ENCODE measurements at places on chromosomes 4 and X.

DNA sequence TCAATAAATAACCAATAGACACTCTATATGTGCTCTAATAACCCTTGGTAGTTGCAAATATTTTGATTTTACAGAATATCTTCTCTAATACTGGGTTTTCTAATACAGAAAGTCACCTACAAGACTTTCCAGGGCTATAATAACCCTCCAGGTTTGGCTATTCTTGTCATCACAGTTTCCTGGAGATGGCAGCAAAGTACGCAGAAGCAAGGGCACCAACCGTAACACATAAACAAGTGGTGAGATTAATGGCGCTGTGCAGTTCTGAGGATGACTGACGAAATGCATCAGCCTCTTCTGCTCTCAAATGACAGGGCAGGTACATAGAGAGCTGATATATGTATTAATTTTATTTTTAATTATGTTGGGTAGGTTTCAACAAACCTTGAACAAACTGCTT, 122.4 kb downstream of the C4orf33 start:
- peak; percentile 16 for DNase-seq

DNA sequence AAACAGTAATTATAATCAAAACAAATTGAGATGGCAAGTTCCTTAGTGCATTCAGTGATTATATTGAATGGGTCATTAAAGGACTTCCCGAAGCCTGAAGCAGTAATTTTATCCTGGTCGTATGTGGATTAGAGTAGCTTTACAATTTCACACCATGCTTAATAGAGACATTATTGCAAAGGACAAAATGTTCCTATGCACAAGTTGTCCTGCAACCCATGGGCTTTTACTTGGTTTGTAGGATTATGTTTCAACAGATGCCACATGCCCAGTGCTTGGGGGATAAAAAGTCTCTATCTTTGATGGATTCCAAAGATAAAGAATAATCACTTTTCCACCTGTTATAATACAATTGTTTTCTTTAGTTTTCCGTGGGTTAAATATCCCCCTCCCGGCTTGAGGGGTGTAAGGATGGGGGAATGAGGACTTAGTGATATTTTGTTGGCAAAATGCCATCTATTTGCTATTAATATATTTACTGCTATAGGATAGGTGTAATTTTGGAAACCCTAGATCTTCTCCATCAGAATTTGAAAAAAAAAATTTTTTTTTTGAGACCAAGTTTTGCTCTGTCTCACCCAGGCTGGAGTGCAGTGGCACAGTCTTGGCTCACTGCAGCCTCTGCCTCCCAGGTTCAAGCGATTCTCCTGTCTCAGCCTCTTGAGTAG, 156.5 kb upstream of the ETNPPL start:
- no peak for DNase-seq

DNA sequence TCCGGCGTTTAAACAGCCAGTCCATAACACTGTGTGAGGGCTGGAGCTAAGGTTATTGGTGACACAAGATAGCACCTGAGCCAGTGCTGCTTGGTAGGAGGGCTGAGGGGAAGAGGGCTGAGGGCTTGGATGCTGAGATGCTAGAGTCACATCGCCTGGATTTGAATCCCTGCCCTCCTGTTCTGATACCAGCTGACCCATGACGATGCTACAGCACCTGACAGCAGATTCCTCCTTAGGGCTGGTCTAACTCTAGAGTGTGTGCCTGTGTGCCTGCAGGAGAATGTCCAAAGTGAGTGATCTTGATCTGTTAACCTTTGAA, 102.5 kb downstream of the PTTG2 start:
- no peak for DNase-seq

GRCh38 chrX:103737696-103738095, 27.0 kb downstream of the TMEM31 start:
- DNase-seq: no peak

DNA sequence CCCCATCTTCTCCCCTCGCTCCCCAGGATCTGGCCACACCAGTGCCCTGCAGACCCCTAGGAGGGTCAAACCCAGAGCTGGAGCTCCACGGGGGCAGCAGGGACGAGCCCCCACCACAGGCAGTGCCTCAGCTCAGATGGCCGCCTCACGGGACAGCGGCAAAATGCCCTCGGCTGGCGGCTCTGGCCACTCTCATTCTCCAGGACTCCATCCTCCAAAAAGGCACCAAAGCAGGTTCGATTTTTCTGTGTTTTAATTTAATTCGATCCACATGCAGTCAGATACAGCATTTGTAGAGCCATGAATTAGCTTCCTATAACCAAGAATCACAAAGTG, 8.3 kb downstream of the FAM53A start:
- DNase-seq: no peak

GRCh38 chr4:145861336-145862318, 77.0 kb downstream of the ZNF827 start:
- no peak for DNase-seq

GRCh38 chr4:148961526-148961925, 519.3 kb upstream of the NR3C2 start:
- DNase-seq: no peak

DNA sequence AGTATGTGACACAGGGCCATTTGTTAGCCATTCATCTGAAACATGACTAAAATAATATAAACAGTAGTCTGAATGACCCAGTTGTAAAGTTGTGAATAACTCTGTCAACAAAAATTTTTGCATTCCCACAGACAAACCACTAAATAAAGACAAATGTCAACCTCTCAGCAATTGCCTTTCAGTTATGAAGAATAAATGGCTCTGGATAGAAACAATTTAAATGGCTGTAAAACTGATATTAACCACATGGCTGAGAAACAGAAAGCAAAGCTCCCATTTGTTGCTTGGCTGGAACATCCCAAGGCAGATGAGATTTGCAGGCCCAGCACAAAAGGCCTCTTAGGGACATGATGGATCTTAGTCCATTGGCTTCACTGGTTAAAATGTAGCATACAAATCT, 296.3 kb downstream of the GALNTL6 start:
- DNase-seq: no peak

GRCh38 chr4:167775375-167775774, 317.0 kb upstream of the ANXA10 start:
- DNase-seq: no peak

- DNase-seq: no peak
Measured at GRCh38 chr4:2273657-2274319, 11.9 kb upstream of the MXD4 start.

DNA sequence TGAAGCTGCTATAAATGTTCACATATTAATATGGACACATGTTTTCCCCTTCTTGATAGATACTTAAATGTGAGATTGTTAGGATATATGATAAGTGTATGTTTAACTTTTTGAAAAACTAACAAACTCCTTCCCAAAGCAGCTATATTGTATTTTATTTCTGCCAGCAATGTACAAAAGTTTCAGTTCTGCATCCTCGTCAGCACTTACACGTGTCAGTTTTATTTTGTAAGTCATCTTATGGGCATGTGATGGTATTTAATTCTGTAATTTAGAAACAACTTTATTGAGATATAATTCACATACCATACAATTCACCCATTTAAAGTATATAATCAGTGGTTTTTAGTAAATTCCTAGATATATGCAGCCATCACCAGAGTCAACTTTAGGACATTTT, 31.6 kb downstream of the RAPGEF2 start:
- no peak for DNase-seq

DNA sequence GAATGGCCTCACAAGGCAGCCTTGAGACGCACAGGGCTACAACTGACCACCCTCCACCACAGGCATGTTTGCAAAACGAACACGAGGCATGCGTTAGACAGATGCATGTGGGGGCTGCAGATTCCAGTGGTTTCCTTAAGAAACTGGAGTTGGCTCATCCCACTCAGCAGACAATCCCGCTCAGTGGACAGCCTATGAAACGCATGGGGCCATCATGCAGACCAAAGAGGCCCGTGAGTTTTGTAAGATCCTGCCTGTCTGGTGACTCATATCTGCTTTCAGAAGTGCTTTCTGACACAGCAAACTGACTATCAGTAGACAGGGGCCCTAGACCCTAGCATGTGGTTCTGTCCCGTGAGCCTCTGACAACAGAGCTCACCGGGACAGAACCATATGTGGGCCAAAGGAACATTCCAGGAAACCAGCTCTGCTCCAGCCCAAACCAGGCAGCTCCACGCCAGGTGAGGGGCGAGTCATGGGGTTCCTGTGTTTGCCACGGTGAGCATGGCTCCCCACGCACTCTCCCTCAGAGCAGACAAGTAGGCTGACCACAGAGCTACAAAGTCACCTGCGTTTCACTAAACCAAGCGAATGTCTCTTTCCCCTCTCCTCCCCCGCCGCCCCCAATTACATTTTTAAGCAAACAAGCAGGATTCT, 74.4 kb downstream of the MTMR1 start:
- no peak for DNase-seq

DNA sequence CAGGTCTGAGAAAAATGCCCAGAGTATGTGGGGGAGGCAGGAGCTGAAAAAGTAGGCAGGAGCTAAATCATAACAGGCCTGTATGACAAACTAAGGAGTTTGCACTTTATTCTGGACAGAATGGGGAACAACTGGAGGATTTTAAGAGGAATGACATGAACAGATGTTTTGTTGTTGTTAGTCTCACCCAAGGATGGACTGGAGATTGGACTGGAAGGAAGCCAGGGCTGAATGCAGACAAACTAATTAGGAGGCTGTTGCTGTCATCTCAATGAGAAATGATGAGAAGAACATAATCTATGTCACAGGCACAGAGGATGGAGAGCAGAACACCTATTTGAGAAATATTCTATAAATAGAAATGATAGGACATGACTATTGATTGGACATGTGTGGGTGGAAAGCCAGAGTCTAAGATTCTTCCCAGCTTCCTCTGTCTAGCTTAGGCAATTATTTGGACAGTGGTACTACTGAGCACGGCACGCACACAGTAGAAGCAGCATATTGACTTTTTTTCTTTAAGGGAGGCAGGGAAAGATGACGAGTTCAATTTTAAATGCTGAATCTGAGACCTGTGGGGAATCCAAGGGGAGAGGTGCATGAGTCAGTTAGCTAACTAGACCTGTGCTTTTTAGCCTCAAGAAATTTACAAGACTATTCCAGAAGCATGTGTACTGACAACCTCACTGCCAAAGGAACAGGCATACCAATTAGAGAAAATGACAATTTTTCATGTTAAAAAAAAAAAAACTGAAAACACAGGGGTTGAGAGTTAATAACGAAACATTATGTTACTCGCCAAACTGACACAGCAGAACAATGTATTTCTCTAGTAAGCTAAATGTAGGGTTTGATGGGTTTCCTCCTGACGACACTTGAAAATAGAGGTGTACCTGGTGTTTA, 963 bp upstream of the USO1 start:
- no peak for DNase-seq

DNA sequence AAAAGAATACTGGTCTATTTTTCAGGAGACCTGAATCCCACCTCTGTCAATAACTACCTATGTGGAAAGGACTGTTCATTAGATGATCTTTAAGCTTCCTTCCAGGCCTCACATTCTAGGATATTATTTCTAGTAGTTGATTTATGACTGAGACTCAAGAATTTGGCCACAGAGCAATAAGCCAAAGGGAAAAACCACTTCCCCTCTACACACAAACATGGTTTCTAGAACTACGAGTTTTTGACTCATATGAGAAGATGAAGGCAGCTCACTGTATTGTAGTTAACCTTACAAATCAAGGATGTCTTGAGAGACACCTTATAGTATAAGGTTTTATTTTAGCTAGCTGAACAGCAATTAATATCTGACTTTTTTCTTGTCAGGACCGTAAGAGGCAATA, 36.9 kb upstream of the GDPD2 start:
- no peak for DNase-seq

GRCh38 chr4:108078024-108078733, 88.5 kb downstream of the HADH start:
- no peak for DNase-seq

- DNase-seq: no peak
Measured at GRCh38 chrX:50971395-50971794, 60.9 kb downstream of the BMP15 start.

- DNase-seq: no peak
Measured at GRCh38 chr4:73452953-73453700, 17.1 kb downstream of the AFP start.

GRCh38 chr4:31458813-31459212, 738.6 kb downstream of the PCDH7 start:
- DNase-seq: no peak

DNA sequence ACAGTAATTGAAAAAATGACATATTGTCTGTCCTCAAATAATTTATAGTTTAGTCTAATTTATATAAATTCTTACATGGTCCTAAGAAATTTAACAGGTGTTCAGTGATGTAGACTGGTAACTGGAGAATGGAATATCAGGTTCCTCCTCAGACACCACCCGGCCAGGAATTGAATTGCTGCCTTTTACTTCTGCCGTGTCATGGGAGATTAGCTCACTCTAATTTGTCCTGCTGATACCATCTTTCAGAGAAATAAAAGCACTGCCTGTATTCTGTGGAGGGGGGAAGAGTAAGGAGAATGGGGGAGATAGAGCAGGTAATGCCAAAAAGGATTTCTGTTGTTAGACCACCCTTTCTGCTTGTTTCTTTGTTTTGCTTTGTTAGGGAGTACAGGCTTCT, 125.2 kb upstream of the KLHL4 start:
- DNase-seq: no peak

GRCh38 chrX:87788976-87789375, 271.4 kb downstream of the KLHL4 start:
- DNase-seq: no peak

DNA sequence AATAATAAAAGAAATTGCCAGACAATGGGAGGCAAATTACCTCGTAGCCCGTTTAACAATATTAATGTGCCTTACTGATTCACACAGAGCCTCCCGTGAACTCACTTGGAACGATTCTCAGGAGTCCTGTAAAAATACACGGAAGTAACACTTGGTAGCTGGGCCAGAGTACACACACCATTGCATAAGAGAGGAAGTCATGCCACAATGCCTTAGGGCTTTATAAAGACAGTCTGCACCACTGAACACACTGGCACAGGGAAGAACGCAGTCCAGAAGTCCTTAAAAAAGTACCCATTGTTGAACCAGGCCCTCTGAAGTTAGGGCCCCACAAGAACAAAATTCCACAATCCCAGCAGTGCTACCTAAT, 15.1 kb downstream of the SLC2A9 start:
- no peak for DNase-seq

GRCh38 chr4:53974561-53974960, 89.8 kb downstream of the CHIC2 start:
- DNase-seq: no peak

- no peak for DNase-seq
Measured at GRCh38 chrX:7926501-7926900, 712 bp downstream of the PNPLA4 start.
